ENCODE measurements at places on chromosomes 2 and 18.

GRCh38 chr2:112482309-112483041 is 519 bp downstream of the TTL start:
- DNase-seq: no peak

GRCh38 chr2:20415511-20415918 is 31.4 kb upstream of the RHOB start:
- DNase-seq: no peak

- no peak for DNase-seq
Observed at GRCh38 chr2:143429932-143430679, 300.9 kb downstream of the ARHGAP15 start.

DNA sequence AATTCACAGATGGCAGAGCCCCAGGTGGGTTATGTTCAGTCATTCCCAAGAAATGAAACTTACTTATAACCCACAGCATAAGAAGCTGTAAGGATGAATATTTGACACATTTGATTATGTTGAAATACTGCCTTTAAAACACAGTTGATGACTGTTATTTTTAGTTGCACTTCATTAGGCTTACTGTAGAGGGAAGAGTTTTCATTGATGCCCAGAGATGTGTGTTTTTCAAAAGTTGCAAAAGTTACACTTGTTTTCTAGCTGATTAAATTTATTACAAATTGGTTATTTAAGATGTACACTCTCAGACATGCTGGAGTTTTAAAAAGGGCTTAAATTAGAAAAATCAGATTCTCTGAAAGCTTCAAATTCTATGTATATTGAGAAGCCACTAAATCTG is 506.1 kb downstream of the PARD3B start:
- no peak for DNase-seq

GRCh38 chr2:12456293-12457106 is 260.2 kb upstream of the TRIB2 start:
- DNase-seq: no peak

DNA sequence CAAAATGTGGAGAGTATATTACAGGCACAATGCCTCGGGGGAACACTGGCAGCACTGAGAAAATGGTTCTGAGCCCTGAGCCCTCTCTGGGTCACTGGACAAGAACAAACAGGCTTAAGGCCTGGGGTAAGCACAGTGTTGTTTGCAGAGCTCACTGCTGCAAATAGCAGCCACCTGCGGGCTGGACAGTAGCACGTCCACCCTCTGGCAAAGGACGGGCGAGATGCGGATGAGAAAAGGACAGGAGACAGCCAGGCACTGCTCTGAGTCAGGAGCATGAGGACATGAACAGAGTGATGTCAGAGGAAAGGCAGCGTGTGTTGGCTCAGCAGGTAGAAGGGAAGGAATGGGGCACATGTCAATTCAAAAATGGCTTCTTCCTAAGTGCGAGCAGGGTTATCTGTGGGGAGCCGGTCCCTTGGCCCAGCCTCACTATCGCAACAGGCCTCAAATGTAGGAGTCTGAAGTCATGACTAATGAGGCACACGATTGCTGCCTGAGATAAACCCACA is 25.9 kb upstream of the NEB start:
- DNase-seq: no peak

DNA sequence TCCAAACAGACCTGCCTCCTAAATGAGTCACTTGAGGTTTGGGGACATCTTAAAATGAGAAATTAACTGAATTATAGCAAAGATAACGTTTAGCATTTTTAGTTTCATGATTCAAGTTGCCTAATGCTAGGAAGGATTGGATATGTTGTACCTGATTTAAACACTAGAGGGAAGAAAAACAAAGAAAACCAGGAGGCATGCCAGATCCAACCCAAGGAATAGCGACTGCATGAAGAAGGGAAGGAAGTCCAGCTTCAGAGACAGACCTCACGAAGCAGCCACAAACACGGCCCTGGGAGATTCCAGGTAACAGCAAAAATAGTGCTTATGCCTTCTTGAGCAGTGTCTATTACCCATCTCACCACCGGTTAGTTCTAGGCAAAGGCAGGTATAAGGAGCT is 499.9 kb upstream of the SPHKAP start:
- DNase-seq: no peak

- DNase-seq: no peak
Observed at GRCh38 chr18:68564961-68565360, 149.9 kb downstream of the TMX3 start.
